CD14-positive monocyte (primary cell): ENCODE measurements at places on chromosomes 4 and X.

GRCh38 chr4:167168611-167169010 lies 65.7 kb downstream of the SPOCK3 start:
- DNase-seq: no peak

GRCh38 chr4:159009521-159009920 lies 93.4 kb upstream of the RAPGEF2 start:
- DNase-seq: no peak

- DNase-seq: no peak
These were observed 96.6 kb upstream of the OTUD4 start for GRCh38 chr4:145277011-145277410.

DNA sequence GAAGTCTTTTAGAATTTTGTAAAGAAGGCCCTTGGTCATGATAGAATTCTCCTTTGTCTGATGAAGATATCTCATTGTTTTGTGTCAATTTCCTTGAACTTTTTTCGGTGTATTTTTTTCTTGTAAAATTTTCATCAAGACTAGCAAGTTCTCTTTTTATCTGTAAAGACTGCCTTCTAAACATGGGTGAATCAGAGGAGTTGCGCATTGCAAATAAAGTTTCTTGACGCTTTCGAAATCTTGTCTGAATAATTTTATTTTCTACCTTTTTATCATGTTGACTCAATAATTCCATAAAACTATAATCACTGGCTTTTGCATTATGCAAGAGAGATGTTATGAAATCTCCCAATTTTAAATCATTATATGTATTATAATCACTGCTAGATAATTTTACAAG lies 66.2 kb downstream of the NCAPG start:
- DNase-seq: no peak

DNA sequence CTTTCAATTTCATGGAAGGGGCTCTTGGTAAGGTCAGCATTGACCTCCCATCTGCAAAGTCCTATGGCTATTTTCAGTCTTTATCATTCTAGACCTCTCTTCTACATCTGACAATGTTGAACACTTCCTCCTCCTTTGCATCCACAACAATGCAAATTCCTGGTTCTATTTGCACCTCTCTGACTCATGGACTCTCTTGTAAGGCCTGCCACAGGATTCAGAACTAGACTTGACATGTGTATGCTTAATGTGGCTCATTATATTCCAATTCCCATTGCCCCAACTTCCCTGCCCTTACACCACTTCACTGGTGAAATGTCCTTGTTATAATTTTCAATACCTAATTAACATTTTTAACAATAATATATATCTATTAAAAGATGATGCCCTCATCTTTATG lies 314.3 kb upstream of the FGF13 start:
- no peak for DNase-seq

GRCh38 chr4:3684546-3684945 lies 81.6 kb upstream of the ADRA2C start:
- DNase-seq: no peak

GRCh38 chr4:1628892-1629698 lies 55.0 kb downstream of the FAM53A start:
- peak; percentile 47 for DNase-seq

- DNase-seq: no peak
These were observed 113.0 kb upstream of the SH3RF1 start for GRCh38 chr4:169383724-169384123.
